ENCODE measurements at places on chromosomes 3 and 15.

DNA sequence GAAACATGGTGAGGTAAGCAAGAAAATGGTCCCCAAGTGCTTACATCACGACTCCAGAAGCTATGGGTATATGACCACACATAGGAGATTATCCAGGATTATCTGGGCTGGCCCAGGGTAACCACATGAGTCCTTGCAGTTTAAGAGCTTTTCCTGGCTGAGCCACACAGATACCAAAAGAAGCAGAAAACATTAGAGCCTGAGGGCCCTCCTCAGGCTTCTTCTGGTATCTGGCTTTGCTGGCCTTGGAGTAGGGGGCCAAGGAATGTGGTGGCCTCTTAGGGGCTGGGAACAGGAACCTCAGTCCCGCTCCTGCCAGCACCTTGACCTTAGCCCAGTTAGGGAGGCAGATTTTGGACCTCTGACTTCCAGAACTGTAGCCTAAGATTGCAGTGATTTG, 259.1 kb downstream of the KCNMB2 start:
- no peak for DNase-seq

DNA sequence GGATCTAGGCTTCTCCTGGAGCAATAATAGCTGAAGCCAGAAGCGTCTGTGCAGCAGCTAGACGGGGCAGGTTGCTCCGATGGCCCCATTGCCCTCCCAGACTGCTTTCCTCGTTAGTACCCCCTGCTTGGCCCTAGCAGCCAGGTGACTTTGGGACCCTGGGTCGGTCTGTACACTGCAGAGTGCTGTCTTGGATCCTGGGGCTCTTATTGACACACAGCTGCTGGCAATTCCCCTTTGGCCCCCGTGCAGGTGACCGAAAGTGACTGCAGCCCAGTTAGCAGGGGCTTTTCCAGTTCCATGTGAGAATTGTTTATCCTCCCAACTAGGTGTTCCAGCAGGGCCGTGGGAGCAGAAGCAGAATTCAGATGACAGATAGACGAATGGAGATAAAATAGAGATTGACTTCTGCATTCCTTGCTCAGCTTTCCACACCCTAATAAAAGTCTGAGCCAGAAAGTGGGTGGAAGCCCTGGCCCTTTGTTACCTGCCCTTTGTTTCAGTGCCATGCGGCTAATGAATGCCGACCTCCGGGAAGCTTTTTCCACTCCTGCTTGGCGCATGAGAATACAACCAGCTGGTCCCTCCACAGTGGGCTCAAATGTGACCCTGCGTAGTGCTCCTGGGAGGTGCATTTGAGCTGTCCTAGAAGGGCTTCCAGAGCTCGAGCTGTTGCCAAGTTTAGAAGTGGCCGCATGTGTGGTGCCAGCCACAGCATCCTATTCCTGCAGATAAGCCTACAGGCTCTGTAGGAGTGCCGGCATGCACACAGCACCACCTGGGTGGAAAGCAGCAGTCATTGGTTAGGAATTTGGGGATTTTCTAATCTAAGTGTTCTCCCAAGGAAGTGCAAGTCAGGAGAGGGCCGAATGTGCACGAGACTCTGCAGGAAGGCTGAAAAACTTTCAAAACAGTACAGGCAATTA, 94.4 kb downstream of the SLCO3A1 start:
- DNase-seq = no peak

- no peak for DNase-seq
These were observed 259.6 kb downstream of the TUSC7 start for GRCh38 chr3:116969135-116969534.

DNA sequence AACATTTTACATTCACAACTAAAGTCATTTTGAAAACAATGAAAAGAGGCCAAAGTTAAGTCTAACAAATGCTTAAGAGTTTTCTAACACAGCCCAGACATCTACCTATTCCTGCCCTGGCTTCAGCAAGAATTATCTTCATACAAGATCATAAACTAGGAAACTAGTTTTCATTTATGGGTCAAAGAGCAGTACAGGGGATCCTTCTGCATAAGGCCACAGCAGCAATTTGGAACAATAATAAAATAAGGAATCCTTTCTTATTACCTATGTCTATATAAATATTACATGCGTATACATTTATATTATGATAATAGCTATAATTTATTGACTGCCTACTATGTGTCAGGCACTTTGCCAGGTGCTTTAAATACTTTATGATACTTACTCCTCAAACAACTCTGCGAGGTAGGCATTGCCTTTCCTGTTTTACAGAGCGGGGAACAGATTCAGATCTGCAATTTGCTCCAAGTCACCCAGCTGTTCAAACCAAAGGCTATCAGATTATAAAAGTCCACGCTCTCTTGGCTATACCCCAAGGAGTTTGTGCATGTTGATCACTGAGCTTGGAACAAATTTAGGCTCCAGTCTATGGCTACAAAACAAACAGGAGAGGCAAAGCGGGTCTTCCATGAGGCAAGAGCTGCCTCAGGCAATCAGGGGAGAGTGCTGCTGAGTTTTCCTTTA, 196.4 kb downstream of the RORA start:
- DNase-seq = no peak

DNA sequence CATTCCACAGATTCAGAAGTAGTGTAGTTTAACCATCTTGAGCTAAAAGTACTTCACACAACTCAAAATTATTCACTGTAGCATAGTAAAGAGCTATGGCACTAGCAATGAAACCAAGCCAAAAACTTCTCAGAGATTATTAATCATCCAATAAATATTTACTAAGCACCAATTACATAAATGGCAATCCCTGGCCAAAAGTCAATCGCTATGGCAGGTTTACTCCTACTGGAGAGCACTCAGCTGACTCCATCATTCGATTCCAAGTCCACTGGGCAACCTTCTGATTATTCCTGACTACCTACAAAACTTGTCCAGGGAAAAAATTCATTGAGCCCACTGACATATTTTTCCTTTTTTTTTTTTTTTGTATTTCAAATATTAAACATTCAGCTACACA, 23.9 kb downstream of the ATP13A3 start:
- DNase-seq = no peak

DNA sequence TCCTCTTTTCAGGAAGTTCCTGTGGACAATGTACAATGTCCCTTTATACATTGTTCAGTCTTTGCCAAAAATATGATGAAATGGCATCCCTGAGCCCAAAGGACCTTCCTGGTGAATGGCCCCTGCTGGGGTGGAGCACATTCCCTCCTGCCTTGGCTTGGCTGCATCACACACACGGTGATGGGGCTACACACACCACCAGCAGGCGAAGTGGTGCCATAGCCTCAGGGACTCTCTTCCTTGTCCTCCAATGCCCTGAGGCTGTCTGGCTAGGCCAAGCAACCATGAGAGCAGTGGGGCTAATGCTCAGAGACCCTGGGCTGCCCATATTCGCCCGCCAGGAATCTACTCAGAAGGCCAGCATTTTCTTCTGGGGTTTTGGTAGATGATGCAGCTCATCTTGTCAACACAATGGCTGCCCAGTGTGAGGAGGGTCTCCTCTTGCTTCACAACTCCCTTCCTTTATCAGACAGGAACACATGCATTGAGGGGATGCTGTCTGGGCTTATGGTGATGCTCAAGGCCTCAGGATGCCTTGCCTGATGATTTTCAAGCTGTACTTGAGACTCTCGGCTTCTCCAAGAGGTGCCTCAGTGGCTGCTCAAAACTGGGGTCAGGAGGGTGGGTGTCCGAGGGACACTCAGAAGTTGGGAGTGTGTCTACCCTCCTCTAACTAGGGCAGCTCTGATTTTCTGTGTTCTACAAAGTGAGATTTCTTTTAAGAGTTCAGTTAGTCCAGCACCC, 40.9 kb upstream of the EPHB1 start:
- no peak for DNase-seq

GRCh38 chr3:80734920-80735319, 967.1 kb upstream of the ROBO1 start:
- DNase-seq = no peak

GRCh38 chr3:46422617-46423016, 15.6 kb downstream of the CCRL2 start:
- DNase-seq = no peak

GRCh38 chr3:115402651-115403050, 220.7 kb upstream of the GAP43 start:
- no peak for DNase-seq

DNA sequence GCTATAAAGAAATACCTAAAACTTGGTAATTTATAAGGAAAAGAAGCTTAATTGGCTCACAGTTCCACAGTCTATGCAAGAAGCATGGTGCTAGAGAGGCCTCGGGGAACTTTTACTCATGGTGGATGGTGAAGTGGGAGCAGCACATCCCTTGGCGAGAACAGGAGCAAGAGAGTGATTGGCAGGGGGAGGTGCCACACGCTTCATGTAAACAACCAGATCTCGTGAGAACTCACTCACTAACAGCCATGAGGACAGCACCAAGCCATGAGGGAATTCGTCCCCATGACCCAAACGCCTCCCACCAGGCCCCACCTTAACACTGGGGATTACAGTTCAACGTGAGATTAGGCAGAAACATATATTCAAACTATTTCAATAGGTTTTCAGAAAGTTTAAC, 28.0 kb downstream of the GABRB3 start:
- DNase-seq = no peak

DNA sequence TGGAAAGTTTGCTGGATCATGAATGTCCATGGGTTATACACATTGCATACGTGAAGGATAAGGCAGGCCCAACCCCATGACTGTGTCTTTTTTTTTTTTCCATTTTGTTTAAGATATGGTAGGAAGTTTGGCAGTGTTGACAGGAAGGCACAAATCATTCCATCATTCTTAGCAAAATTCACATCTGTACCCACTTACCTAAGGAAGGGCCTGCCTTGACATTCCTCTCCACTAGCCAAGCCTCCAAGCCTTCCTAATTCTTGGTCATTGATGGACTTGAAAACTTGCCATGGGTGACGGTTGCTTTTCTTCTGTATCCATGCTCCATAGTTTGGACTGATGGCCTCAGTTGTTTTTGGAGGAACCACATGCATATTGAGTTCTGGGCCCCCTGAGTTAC, 54.4 kb downstream of the ARNT2 start:
- no peak for DNase-seq

DNA sequence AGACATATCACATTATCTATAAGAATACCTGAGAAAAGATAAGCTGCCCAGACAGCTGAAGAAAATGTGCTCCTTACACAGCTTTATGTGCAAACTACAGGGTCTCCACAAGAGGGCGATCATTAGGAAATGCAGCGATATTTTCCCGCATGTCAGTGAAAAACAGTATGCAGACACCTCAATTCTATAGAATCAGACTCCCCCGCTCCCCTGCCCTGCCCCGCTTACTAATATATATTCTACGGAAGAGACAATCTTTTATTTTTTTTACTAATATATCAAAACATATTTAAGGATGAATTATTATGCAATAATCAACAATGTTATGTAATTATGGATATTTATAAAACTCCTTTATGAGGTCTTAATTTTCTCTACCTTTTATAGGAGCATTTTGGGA, 681.3 kb downstream of the ROBO1 start:
- no peak for DNase-seq

GRCh38 chr15:49860101-49860500, 239.3 kb downstream of the DTWD1 start:
- DNase-seq = no peak

GRCh38 chr15:66702035-66702786, at the start of gene SMAD6:
Gene SMAD6, plus strand, starts transcription at chr15:66702236. Its CDS starts 1,023 bp downstream, at chr15:66703259.
- peak; percentile 37 for DNase-seq

DNA sequence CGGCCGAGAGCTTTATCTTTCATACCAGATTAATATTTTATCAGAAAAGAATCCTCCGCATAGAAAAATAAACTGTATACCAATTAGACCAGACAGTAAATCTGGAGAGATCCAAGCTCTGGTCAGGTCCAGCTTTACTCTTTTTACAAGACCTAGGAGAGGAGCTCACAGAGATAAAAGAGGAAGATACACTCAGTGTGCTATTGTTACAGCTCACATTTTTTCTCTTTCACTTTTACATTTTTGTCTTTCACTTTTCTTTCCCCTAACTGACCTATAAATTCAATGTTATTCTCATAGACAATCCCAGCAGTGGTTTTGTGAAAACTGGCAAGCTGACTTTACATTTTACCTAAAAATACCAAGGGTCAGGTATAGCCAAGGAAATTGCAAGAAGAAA, 55.8 kb downstream of the GUCA1C start:
- DNase-seq = no peak

DNA sequence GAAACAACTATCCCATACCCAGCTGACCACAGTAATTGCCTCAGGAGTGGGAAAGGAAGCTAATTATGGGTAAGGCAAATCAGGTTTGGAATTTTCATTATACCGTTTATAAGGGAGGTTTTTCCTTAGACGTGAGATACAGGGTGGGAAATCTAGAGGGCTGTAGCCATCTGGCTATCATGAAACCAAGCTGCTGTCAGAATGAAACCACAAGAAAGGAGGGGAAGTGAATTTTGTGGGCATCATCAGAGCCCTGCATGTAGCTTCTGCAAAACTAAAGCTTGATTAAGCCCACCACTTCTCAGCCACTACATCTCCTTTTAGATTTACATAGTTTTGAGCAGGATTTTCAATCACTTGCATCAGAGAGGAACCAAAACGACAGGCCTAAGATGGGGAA, 893.5 kb downstream of the TUSC7 start:
- DNase-seq = no peak

Measured in stimulated activated CD8-positive, alpha-beta memory T cell treated with anti-CD3 and anti-CD28 coated beads, Interleukin-7, amount 100 ng/mL, for 1 hour (primary cell).